ENCODE measurements at places on chromosomes 3 and 15. TPM values are rescaled to one million over a fixed set of nuclear protein-coding genes. Genes with fewer than 3 reads are reported as not detected.
A peak's percentile ranks its signal among the peaks of the same experiment; 100 is the strongest.

CPN2 gene
- not detected for total RNA-seq

ZBED2 gene
- total RNA-seq: 226 TPM

CHRNA7 gene
- not detected for total RNA-seq

- DNase-seq: no peak
These were observed 6.3 kb upstream of the NCBP2 start for GRCh38 chr3:196948442-196949284.

DNA sequence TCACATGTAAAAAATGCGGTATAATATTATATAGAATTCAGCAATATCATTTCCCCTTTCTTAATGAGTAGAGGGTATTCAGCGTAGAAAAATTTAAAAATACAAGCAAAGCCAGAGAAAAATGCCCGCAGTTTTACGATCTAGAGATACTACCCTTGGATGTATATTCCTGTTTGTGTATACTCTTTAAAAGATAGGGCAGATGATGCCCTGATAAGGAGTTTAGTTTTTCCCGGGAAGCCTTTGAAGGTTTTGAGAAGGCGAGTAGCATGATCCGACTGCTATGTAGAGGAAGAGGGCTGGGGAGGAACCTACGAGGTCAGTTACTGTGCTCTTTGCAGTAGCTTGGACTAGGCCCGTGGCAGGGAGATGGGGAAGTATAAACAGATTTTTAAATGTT, 1.2 kb downstream of the YEATS2 start:
- peak; percentile 23 for DNase-seq

DNA sequence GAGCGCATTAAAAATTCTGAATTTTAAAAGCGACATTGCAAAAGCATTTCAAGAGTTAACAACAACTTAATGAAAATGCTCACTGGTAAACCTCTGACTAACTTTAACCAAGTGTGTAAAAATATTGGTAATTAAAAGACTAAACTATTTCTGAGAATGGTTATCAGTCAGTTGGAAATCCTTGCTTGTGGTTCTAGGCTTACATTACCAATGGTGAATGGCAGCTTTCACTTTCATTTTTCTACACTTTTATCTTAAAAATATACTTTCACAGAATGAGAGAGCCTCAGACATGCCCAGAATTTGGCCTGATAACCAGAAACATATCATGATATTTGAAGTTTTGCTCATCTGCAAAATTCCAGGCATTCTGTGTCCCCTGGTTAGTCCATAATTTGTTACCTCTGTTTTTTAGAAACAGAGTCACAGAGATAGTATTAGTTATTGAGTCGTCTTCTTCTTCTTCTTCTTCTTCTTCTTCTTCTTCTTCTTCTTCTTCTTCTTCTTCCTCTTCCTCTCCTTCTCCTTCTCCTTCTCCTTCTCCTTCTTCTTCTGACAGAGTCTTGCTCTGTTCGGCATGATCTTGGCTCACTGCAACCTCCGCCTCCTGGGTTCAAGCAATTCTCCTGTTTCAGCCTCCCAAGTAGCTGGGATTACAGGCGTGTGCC, 5.5 kb upstream of the RNF111 start:
- no peak for DNase-seq

- DNase-seq: no peak
These were observed 32.1 kb downstream of the CDC25A start for GRCh38 chr3:48156163-48156562.

GRCh38 chr3:45657853-45658252, 31.3 kb upstream of the SACM1L start:
- no peak for DNase-seq
